ENCODE measurements at places on chromosomes 12 and 14.

- DNase-seq, result peak; percentile 88
These were observed 272 bp downstream of the HECTD1 start for GRCh38 chr14:31207287-31207754.

- no peak for DNase-seq
These were observed 97.2 kb upstream of the KRAS start for GRCh38 chr12:25347716-25348592.

DNA sequence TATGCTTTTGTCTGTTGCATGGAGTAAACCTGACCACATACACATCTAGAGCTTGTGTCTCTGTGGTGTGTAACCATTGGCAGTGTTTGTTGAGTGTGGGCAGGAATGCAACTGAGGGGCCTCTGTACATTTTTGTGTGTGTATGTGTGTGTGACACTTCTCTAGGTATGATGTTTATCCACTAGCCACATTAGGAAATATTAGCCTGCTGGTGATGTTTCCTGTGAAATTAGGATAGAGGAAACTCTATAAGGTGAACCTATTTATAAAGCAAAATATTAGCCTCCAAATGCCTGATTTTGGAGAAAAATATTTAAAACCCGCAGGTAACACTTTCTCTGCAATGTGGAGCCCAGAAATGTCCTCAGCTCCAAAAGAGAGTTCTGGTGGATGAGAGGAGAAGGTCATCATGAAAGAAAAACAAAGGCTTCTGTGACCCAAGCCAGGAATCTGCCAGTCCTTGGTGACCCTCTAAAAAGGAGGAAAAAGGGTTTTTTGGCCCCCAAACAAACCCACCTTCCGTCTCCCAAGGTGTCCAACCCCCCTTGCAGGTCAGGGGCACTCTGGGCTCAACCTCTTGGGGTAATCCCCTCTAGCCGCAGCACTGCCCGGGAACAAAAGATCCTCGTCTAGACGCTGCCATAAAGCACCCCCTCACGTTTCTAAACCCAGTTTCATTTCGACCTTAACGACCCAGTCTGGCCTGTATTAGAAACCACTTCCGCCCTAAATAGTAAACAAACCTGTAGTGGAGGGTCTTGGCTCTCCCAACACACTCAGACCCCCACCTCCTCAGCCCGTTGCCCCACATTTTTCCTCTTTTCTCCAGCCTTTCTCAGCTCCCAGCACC is 3.1 kb upstream of the HOTAIR start:
- DNase-seq, result no peak

- DNase-seq, result peak; percentile 72
These were observed 26.8 kb downstream of the TMEM63C start for GRCh38 chr14:77208291-77208978.

- no peak for DNase-seq
These were observed 50.0 kb upstream of the USP44 start for GRCh38 chr12:95601091-95601961.

DNA sequence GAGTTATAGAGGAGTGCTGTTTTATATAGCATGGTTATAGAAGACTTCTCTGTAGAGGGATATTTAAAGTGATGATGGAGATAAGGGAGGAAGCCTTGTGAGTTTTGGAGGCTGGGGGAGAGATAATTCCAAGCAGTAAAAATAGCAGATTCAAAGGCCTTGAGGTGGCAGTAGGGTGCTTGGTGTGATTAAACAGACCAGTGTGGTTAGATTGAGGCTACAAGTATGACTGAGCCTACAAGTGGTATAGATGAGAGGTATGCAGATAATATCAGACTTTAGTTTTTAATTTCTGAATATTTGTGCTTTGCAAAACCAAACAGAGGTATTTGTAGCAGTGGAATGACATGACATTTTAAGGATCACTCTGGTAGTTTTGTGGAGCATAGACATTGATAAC is 20.3 kb downstream of the FANCM start:
- DNase-seq, result no peak

DNA sequence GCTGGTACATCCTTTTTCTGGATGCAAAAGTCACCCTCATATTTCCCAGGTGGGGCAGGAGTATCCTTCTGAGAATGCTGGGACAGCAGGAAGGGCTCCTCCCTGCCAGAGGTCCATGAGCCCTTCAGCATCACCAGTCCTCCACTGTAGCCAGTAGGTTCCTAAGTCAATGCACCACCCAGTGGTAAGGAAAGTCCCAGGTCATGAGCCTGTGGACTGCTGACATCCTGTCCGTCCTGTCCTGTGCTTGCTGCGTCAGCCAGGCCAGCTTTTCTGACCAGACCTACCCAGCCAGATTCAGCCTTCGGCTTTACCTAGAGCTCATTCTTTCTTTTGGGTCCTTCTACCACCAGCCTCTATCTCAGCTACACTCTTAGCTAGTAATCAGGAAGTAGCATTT is 23.0 kb upstream of the ACTN1 start:
- no peak for DNase-seq

DNA sequence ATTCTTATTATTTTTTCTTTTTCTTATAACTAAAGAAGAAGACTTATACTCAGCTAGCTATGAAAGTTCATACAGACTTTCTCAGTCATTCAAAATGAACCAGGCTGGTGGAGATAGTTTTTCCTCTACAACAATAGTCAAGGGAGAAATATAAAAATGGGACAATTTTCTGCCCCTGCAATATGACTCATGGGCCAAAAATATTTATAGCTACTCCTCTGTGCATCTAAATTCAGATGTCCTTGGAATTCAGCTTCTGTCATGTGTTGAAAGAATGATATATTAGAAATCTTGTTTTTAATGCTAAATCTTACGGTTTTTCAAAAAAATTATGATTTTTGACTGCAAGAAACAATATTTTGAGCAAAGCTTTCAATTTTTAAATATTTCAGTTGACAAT is 237.2 kb upstream of the SYT10 start:
- DNase-seq, result no peak

DNA sequence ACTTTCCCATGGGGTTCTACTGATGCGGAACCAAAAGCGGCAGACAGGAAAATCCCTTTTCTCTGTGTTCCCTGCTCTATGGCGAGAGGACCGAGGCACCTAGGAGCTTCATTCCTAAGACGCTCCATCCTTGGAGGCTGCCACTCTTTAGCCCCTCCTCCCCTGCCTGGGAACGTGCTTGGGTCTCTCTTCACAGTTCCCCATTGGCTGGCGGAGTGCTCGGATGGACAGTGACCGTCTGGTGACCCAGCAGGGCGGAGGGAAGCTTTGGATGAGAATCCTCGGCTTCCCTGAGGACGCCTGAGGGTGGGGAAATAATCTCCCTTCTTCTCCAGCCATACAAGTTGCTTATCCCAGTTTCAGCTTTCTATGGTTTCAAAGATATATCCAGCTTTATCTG is 37.3 kb downstream of the KCNA5 start:
- no peak for DNase-seq

DNA sequence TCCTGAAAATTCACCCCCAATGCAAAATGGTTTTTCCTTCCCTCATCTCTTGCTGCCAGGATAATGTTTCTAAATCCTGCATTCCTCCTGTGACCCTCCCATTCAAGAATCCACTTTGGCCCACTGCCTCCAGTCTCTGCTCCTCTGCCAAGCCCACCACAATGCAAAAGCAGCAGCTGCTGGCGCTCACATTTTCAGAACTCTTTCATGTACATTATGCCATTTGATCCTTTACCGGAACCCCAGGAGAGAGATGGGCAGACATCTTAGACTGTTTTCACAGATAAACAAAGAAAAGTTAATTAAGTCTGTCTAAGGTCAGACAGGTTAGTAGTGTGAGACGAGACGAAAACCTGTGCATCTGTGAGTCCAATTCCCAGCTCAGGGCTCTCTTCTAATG is 12.9 kb downstream of the LRIG3 start:
- DNase-seq, result no peak

DNA sequence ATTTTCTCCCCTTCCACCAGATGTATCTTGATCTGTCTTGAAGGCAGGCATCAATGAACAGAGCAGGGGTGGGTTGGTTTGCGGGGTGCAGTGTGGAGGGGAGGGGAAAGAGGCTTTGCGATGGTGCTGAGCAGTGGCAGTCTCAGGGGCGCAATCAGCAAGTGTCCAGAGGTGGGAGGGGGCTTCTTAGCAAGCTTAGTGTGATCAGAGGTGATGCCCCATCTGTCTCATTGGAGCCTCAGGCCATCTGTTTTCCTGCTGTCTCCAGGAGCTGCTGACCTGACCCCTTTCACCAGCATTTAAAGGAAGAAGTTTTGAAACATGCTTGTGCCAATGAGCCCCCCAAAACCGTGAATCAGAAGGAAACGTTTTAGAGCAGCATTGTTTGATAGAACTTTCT is 187.7 kb upstream of the LHX5 start:
- no peak for DNase-seq

DNA sequence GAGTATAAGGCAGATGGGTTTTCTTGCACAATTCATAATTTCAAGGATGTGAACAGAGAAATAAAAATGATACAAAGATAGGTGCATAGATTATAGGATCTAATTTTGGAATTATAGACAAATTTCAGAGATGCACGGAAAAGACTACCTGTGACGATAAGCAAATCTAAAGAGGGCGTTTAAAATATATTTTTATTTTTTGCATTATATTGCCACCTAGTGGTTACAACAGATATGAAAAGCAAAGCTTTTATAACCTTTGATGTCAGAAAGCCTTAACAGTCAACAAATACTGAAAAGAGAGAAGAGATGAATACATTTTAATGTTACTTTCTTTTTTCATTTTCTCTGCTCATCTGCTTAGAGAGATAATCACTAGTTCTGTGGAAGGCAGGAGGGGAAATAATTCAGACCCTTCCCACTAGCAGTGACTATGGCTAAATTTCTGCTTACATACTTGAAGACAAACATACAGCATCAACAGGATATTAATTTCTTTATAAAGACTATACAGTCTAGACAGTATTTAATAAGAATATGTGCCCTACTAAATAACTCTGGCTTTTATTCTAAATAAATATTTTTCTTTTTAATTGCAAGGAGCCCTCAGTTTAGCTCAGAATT is 46.3 kb downstream of the NTS start:
- DNase-seq, result no peak

GRCh38 chr14:95460647-95461478 is 55.6 kb downstream of the SYNE3 start:
- no peak for DNase-seq

- DNase-seq, result no peak
These were observed 167.4 kb upstream of the FOXG1 start for GRCh38 chr14:28599191-28599590.

- no peak for DNase-seq
These were observed 549 bp downstream of the GPHN start for GRCh38 chr14:66508547-66508845.

DNA sequence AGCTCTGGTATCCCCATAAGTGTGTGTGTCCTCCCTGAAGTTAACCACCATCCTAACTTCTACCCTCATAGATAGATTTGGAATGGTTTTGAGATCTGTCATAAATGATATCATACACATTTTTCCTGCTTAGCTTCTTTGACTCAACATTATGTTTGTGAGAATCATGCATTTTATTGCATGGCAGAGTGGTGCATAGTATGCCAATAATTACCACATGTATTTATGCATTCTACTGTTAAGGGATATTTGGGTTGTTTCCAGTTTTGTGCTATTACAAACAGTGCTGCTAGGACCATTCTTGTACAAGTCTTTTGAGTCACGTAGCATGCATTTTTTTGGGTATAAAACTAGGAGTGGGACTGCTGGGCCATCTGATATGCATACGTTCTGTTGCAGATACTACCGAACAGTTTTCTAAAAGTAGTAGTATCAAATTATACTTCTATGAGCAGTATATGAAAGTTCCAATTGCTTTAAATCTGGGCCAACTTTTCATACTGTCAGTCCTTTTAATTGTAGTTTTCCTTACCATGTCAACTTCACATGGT is 13.4 kb downstream of the GRIP1 start:
- no peak for DNase-seq

DNA sequence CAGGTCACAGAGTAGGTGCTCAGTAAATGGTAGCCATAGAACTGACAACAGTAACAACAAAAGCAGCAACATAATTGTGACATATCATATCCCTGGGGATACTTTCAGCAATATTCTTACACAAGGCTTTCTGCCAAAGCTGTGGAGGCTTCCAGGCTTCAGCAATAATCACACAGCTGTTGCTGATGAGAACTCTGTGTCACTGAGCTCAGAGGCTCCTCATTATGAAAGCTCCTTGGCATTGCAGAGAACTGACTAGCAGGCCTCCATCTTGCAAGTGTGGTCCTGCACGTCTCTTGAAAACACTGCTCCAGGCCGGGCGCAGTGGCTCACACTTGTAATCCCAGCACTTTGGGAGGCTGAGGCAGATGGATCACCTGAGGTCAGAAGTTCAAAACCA is 97.3 kb upstream of the BTG1 start:
- no peak for DNase-seq

DNA sequence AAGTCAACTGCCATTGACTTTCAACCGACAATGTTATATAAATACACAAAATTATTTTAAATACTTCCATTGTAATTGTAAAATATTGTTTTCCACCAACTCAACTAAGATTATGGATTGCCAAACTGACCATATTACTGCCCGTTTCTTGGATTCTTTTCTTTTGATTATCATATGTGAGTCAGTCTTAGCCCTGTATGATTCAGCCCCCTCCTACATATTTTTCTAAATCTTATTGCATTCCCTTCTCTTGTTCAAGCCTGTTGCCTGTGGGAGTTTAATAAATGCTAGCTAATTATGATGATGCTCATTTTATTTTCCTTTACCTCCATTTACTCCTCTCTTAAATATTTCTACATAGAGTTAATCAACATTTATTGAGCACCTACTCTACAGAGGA is 6.8 kb downstream of the RASSF9 start:
- no peak for DNase-seq

- no peak for DNase-seq
These were observed 170.6 kb upstream of the MDGA2 start for GRCh38 chr14:47846008-47846407.

- DNase-seq, result no peak
These were observed 988.6 kb upstream of the TMEM132C start for GRCh38 chr12:127278351-127278750.

- DNase-seq, result no peak
These were observed 275.3 kb downstream of the CCER1 start for GRCh38 chr12:90679674-90680073.

DNA sequence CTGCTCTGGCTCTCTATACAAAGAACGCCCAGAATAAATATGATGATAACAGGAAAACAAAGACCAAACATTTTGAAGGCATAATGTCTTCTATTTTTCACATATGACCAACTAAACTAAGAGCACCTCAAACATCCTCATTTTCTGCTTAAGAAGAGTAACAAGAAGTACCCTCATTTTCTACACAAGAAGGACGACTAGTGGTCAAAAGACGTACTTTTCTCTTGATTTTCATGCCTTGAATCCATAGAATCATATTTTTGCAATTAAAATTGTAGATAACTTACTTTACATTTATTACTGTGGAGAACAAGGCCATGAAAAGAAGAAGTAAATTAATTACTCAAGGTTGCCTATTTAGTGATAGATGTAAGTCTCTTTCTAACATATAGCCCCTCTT is 358.6 kb downstream of the DUSP6 start:
- DNase-seq, result no peak
